ENCODE measurements at places on chromosomes 7 and 10.

- DNase-seq = peak; percentile 5
Measured at GRCh38 chr7:101677797-101678479, 48.8 kb upstream of the MYL10 start.

DNA sequence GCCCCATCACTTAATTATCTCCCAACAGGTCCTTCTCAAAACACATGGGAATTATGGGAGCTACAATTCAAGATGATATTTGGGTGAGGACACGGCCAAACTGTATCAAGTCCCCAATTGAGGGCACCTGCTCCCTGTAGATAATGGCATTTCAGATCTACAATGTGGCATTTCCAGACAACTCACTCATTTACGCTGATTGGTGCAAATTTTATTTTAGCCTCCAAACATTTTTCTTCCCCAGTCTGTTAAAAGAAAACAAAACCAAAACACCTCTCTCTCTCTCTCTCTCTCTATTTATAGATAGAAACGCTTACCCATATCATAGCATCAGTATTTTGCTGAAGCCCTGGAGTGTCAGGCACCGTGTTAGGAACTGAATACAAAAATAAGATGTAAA lies 148.7 kb upstream of the KLF6 start:
- DNase-seq = no peak

DNA sequence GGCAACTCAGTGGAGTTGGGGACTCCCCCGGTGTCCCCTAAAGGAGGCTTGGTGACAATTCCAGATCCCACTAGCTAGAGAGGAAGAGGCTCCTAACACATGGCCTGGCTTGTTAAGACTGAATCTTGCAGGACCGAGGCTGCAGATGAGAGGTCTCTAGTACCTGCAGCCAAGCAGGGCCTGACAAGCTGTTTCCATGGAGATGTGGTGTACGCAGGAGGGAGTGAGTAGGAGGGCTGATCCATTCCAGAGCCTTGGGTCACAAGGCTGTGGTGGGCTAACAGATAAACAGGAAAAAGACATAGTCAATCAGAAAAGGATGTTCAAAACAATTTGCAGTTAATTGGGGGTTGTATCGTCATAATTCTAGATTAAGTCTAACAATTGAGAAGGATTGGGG lies 77.3 kb upstream of the MKLN1 start:
- no peak for DNase-seq

DNA sequence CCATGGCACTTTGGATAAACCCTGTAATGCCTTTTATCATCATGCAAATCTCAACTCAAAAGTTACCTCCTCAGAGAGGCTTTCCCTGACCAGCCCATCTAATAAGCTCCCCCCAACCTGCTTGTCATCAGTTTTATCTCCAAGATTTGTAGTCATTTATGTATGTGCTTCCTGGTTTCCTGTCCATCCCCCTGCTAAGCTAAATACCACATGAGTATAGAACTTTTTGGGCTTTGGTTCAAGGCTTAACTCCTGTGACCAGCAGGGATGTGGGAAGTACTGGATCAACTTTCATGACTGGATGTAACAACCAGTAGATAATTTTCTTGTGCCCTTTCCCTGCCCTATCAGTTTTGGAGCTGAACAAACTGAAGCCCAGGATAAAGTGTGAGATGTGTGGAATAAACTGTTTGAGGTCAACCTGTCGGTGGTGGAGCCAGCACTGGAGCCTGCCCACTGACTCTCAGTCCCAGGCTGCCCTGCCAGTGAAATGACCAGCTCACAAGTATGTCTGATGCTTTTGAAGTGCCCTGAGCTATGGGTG lies 148.6 kb downstream of the CYP26A1 start:
- no peak for DNase-seq

- no peak for DNase-seq
Measured at GRCh38 chr10:31020209-31020608, 11.5 kb downstream of the ZNF438 start.

All from D721Med (cell line).